ENCODE measurements at places on chromosomes 11 and 22.

DNA sequence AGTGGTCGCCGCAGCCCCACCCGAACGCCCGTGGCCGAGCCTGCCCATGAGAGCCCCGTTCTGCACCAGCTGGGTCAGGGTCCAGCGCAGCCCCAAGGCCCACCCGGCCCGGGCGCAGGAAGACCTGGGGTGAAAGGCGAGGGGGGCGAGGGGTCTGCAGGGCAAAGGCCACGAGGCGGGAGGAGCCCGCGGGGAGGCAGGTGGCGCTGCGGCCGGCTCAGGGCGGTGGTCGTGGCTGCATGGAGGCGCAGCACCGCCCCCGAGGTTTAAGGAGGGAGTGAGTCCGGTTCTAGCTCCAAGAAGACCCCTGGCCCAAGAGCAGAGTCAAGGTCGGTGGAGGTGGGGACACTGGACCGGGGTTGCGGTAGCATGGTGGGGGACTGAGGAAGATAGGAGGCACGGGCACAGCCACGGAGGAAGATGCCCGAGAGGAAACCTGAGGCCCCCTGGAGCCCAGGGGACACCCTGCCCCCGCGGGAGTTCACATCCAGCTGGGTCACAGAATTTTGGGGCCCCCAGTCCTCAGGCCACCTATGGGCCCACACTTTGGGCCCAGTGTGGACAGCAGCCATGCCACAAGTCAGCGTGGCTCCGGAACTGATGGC lies 514 bp upstream of the HDAC10 start:
- no peak for DNase-seq

DNA sequence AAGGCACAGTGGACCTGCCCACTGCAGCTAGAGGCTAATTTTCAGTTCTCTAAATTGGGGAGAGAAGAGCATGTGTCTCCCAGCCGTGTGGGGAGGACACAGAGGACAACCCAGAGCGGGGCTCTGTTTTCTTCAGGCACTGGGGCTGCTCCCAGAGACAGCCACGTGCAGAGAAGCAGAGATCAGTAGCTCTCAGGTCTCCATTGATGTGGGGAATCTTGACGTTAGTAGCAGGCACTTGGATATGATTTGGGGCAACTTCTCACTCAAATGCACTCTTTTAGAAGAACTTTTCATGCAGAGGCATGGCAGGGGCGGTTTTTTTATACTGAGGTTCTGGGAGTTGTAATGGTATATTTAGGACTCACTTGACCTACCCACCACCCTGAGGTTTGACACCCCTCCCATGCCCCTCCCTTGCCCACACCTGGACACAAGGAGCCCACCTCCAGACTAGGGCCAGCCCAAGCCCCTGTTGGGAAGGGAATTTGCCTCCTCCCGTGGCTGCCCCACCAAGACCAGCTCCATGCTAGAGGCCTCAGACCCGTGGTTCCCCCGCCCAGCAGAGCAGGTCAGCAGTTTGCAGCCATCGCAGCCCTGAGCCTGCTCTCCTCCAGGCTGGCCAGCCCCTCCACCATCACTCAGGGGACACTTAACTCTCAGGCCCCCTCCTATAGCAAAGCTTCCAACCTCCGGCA lies 94.2 kb upstream of the RTL6 start:
- no peak for DNase-seq

DNA sequence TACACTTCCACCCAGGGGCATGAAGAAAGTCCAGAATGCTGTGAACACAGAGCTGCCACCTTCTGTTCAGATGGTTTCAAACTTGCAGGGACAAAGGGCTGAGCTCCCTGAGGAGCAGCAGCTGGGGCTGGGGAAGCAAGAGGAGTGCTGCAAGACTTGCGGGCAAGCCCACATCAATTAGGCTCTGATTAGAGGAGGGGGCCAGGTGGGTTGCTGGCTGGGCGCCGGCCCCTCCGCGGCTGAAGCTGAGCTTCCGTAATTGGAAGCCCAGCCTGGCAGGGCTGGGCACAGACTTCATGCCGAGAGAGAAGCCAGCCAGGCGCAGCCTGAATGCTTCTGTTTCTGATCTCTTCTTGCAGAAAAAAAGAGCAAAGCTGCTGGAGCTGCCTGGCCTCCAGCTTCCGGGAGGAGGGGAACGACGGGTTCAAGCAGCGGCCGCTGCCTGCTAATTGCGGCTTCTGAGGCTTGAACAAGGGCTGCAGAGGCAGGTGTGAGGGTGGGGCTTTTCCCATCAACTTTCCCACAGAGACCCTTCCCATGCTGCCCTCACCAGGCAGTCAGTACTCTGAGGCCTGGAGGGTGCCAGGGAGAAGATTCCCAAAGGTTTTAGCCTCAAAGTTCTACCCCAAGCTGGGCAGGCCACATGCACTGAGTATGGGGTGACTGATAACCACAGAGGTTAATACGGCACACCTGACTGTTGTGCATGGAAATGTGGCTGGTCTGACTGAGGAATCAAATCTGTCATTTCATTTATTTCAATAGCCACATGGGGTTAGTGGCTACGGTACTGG lies 91.1 kb upstream of the LMO1 start:
- DNase-seq, result no peak

- DNase-seq, result no peak
Measured at GRCh38 chr11:116101902-116102301, 597.7 kb upstream of the CADM1 start.

DNA sequence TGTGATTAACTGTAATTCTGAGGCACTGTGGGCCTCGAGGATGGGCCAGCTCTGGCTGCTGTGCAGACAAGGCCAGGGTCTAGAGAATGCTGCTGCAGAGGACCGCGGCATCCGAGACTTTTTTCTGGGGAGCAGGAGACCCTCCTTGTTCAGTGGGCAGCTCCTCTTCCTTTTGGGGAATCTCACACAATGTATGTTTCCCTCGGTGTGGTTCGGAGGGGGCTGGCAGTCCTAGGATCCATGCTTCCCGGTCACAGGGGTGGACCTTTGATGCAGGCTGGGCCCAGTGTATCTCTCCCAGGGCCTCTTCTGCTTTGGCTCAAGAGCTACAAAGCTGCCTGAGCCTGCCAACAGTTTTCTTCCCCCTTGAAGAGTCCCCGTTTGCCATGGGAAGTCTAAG lies 31.5 kb downstream of the MYEOV start:
- no peak for DNase-seq
